ENCODE measurements at places on chromosomes 7 and 10.

DNA sequence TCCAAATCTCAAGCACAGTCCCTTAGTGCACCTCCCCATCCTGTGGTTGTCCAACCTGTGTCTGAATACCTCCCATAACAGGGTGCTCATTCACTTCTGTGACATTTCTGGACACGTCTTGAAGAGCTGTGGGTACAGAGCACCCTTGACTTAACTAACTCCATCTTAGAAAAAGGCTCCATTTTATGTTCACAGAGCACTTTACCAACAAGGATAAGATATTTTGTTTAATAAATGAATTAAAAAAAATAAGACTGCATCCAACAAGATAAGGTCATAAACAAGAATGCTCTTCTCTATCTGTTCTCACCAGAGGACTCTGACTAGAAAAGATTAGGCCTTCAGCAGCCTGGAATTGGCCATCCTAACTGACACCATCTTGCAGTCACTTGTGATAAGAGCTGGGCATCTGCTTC is 335.2 kb upstream of the ZNF32 start:
- no peak for DNase-seq

DNA sequence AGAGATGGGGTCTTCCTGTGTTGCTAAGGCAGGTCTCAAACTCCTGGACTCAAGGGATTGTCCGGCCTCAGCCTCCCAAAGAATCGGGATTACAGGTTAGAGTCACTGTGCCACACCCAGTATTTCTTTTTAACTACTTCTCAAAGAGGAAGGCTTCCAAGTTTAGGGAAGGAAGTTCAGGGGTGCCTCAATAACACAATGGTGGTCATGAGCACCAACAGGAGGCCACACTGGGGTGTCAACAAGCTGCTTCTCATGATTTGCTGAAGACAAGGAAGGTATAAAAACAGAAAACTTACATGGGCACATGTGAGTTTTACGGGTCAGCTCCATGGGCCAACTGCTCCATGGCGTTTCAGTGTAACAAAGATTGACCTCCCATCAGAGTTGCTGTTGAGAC is 160.5 kb downstream of the TNS3 start:
- no peak for DNase-seq

GRCh38 chr10:33921970-33922605 is 587.6 kb upstream of the NRP1 start:
- no peak for DNase-seq

DNA sequence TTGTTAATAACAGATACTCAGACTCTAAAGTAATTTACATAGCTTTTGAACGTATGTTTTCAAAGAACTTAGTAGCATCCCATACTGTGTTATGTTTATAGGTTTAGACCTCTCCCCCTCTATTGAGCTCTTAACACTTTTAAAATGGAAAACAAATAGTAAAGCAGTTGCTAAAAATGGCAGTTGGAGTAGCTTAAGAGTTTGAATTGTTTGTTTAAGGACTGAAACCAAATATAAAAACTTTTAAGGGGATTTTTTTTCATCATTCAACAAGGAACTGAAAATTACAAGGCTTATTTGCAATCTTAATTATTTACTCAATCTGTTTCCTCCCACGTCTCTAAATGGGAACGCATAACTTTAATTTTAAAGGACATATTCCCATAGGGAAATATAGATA is 1.6 kb upstream of the SPAG6 start:
- no peak for DNase-seq

DNA sequence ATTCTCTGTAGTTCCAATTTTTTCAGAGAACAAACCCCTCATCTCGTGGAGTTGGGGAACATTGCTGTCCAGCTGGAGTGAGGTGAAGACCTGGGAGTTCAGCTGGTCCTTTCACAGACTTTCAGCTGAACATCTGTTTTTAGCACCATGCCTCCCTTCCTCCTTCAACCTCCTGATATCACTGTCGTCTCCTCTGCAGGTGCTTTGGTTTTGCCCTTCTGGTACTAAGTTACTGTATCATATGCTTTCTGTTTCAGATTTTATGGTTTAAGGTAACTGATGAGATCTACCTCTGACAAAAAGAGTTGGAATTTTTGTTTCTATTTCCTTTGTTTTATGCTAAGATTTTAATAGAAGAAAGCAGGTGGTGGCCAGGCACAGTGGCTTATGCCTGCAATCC is 102.9 kb downstream of the ZNF438 start:
- DNase-seq = no peak

DNA sequence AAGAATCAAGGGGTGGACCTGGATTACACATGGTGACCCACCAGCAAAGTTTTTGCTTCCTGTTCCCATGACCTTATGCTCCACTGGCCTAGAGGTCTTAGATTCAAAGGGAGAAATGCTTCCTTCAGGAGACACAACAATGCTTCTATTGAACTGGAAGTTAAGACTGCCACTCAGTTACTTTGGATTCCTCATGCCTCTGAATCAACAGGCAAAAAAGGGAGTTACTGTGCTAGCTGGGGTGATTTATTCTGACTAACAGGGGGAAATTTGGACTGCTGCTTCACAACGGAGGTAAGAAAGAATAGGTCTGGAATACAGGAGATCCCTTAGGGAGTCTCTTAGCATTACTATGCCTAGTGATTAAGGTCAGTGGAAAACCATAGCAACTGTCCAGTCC is 10.3 kb downstream of the TMEM229A start:
- no peak for DNase-seq

DNA sequence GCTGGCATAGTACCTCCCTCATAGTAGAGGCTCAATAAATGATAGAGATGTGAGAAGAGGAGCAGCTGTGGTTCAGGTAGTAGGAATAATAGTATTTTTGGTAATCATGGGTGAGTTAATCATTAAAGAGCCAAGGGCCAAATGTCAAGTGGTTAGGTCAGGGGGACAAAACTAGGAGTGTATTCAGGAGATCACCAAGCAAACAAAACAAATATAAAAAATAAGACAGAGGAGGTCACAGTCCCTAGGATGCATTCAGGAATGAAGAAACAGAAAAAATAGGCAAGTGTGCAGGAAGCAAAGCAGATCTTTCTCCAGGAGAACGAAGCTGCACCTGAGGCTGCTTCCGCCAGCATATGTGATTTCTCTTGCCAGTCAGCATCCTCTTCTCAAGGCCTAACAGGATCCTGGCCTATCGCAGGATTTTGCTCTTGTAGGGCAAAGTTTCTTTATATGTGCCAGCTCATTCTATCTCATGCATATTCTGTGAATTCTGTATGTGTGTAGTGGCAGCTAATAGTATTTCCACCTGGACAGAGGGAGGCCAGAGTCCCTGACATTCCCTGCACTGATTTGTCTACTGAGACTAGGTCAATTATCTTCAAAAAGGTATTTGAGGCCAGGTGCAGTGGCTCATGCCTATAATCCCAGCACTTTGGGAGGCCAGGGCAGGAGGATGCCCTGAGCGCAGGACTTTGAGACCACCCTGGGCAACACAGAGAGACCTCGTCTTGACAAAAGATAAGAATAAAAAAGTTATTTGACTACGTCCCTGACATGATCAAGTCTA is 82.7 kb downstream of the AKR1D1 start:
- DNase-seq = no peak

DNA sequence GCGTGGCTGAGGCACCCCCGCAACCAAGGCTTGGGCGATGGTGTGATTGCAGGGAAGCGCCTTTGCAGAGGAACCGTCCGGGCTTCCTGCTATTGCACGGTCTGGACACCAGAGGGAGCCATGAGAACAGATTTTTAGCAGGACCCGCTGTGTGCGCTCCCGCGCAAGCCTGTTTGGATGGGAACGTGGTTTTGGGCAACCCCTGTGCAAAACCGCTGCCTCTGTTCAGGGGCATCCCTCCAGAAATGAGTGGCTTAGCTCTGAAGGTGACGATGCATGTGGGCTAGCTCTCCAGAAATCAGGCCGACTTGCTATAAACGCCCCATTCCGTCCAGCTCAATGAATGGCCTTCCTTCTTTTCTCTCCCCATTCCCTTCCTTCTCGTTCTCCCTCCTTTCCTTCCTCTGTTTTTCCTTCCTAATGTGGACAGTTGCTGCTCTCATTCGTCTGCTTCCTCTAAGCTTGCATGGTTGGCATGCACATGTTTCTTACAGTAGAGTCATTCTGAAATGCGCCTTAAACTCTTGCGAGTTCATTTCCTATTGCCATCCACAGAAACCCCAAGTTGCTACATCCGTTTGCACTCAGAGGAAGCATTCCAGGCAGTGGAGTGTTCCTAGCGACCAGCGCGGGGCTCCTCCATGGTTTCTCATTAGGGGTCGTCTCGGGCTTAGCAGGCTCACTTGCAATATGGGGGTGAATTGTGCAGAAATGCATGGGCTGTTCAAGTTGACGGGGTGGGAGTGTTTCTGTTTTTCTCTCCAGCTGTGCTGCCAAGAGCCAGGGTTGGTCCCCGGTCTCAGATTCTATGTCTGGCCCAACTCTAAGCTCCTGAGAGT is 302.5 kb upstream of the GALNT17 start:
- DNase-seq = peak; percentile 2
